CD4-positive, alpha-beta T cell treated with Interferon alpha-2 for 1 hour (primary cell): ENCODE measurements at places on chromosomes 1 and 21.

- DNase-seq: no peak
These were observed 40.1 kb upstream of the SLC5A9 start for GRCh38 chr1:48182439-48182838.

DNA sequence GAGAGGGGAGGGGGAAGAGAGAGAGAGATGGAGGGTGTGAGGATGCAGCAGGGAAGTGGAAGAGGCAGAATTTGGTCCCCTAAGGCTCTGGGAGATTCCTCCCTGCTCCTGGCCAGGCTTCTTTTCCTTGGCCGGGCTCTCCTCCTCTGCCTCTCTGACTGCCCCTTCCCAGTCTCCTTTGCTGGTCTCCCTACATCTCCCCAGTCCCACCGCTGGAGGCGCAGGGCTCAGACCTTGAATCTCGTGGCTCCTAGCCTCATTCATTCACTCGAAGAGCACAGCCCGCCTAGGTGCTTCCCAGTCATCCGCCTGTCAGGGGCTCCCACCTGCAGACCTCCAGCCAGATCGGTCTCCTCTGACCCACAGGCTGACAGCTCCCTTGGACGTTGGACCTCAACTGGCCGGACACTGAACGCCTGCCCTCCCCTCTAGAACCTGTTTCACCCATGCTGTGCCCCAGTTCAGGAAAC lies 76.5 kb downstream of the VWA5B1 start:
- DNase-seq: no peak

GRCh38 chr1:172086137-172086536 lies 244.8 kb downstream of the DNM3 start:
- no peak for DNase-seq

GRCh38 chr1:240128366-240128765 lies 36.7 kb downstream of the FMN2 start:
- no peak for DNase-seq

GRCh38 chr1:22676916-22677583 lies 24.0 kb downstream of the C1QB start:
- DNase-seq: no peak

DNA sequence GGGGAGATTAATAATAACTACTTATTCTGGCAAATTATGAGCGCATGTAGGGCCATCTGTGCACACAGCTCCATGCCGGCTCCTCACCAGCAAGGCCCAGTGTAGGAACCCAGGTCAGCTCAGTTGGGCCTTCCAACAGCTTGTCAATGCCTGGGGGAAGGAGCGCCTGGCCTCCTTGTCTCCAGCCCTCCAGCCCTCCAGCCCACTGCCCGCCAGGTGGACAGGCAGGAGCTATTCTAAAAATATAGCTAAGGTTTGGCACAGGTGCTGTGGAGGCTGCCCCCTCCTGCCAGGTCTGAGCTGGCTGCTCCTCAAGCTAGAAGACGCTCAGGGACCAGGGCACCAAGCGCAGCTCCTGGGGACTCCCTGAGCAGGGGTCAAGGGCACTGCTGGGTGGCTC lies 85.7 kb downstream of the GRIK3 start:
- no peak for DNase-seq

- no peak for DNase-seq
These were observed 30.1 kb downstream of the ATF3 start for GRCh38 chr1:212638492-212639151.

DNA sequence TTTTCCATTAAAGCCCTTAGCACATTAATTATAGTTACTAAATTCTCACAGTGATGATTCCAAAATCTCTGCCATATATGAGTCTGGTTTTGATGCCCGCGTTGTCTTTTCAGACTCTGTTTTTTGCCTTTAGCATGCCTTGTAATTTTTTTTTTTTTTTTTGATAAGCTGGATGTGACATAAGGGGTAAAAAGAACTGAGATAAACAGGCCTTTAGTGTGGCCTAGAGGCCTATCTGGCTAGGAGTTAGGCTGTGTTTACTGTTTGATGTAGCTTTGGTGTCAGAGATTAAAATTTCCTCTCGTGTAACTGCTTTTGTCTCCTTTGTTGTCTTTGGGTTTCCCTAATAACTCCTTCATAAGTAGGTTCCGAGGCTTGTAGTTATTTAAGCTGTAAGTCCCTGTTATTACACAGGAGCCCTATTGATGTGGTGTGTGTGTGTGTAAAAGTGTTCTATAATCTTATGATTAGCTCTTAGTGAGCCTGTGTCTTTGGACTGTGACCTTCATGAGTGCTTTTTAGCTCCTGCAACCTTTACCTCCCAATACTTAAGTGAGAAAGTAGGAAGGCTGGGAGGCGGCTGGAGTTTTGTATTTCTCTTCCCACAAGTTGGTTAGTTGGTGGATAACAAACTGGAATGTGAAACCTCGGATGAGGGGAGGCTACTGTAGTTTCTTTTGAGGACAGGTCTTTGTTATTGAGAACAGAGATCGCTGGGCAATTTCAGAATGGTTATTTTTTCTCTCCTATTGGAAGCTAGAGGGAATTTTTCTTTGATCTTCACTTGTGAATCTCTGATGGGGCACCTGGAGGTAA lies 19.3 kb downstream of the HS2ST1 start:
- peak; percentile 9 for DNase-seq

- DNase-seq: no peak
These were observed 119.6 kb downstream of the ATF6 start for GRCh38 chr1:161885759-161886158.

DNA sequence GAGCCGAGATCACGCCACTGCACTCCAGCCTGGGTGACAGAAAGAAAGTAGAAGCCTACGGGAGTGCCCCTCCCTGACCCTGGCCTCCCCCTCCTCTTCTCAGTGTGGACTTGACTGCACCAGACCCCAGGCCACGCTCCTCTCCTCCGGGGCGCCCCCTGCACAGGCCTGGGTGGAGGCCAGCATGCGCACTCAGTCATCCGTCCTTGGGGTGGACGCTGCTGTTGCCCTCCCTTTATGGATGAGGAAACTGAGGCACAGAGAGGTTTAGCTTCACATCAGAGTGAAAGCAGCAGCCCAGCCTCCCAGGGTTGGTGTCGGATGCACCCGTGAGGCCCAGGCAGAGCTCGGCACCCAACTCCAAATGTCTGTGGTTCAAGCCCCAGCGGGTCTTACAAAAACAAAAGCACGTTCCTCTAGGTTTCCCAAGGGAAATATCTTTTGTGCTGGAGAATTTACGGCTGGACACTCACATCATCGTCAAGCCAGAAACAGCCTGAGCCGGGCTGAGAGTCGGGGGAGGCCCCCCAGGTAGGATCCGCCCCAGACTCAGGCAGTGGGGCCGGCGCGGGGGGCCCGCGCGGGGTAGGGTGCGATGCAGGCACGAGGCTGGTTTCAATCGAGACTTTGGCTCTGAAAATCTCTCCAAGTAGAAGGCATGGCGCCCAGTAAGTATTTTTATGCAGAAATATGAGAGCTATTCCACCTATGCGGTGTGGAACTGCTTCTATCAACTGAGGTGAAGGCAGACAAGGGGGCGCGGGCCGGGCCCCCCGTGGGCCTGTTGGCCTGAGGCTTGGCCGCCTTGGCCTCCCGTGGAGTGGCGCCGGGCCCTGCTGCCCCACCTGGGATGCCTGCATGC lies 36.6 kb downstream of the MORN1 start:
- no peak for DNase-seq

GRCh38 chr1:45327644-45328515 lies 1.2 kb downstream of the HPDL start:
- DNase-seq: no peak

- no peak for DNase-seq
These were observed 9.7 kb upstream of the RUNX3 start for GRCh38 chr1:24939675-24940193.

- DNase-seq: no peak
These were observed 23.1 kb downstream of the USP24 start for GRCh38 chr1:55192093-55192492.

DNA sequence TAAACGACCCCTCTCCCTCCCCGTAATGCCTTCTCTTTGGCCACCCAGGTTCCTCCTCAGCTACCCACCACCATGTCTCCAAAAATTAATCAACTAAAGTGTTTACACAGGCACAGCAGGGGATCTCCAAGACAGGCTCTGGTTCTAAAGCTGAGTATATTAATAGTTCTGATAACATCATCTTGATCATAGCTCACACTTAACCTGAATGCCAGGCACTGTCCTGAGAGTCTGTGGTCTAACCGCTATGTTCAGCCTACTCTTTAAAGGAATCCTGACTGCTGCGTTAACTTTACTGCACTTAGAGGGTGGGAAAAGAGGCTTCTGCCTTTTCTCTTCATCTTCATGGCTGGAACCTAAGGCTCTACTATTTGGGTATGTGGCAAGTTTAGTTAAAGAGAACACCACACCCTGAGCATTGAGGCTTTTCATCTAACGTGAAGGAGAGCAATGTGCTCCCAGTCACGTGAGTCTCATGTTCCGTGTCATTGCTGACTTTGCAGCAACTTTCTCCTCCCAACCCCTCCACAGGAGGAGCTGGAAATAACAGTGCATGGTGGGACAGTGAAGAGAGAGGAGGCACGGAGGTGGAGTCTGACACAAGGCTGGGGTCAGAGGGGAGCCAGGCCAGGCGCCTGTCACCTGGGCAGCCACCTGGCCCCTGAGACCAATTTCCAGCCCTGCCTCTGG lies 86.4 kb downstream of the FAM78B start:
- no peak for DNase-seq

DNA sequence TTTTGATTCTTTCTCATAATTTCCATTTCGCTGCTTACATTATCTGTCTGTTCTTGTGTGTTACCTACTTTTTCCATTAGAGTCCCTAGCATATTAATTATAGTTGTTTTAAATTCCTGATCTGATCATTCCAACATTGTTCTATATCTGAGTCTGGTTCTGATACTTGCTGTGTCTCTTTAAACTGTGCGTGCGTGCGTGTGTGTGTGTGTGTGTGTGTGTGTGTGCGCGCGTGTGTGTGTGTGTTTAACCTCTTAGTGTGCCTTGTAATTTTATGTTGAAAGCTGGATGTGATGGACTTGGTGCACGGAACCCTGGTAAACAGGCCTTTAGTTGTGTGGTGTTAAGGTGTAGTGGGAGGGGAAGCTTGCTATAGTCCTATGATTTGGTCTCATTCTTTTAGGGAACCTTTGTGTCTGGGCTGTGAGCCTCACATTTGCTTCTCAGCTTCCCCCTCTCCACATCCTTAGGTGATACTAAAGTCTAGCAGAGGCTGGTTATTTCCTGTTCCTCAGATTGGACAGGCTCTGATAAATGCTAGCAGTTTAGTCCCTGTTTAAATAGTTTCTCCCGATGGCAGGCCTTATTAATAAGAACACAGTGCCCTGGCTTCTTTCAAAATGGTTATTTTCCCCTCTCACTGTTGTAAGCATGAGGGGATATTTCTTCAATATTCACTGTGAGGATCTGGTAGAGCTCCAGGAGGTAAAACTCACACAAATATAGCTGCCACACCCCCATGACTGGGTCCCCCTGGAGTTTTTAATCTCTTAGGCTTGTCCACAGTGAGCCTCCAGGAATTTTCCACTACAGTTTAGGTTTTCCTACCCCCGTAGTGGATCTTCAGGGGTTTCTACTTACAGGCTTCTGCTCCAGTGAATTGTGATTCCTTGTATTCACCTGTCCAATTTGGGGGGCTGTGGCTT lies 118.3 kb downstream of the GALNT2 start:
- DNase-seq: no peak

DNA sequence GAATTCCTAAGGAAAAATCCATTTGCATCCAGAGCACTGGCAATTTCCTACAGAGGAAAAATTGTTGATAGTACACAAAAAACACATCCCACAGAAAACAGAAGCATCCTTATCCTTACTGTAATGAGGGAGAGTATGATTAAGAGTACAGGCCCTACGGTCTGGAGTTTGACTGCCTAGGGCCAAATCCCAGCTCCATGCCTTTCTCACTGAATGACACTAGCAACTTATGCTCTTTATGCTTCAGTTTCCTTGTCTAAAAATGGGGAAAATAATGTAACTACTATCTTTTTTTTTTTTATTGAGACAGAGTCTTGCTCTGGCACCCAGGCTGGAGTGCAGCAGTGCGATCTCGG lies 27.8 kb upstream of the CEP350 start:
- DNase-seq: no peak

DNA sequence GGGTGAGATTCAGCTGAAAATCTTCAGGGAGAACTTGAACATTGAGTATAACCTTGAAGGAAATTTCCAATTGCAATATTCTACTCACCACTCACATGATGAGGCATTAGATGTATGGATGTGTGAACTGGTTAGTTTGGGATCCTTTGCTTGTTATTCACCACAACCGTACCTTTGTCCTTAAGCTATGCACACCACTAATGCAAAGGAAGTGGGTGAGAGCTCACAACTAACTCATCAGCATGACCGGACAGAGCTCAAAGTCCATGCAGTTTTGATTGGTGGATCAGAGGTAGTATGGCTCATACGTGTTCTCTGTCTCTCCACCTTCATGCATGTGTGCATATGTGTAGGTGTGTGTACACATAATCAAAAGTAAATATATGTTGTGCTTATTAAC lies 43.5 kb upstream of the MROH9 start:
- no peak for DNase-seq

DNA sequence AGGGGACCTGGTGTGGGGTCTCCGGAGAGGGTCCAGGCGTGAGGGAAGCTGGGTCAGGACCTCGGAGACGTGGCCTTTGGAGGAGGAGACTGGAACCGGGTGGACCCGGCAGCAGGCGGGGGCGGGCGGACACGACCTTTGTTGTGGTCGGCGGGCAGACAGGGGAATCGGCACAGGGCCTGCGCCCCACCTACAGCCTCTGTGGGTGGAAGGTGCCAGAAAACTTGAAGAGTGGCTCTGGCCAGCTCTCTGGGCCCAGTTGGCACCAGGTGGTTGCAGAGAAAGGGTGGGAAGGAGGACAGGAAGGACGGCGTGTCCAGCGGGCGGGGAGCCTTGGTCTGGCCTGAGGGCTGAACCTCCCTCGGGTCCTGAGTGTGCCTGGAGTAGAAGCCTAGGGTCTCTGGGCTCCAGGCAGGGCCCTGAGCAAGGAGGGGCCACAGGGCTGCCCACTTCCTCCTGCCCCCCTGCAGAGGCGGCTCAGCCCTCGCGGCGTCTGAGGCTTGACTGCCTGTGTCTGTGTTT lies 7.7 kb upstream of the TTLL10 start:
- no peak for DNase-seq

DNA sequence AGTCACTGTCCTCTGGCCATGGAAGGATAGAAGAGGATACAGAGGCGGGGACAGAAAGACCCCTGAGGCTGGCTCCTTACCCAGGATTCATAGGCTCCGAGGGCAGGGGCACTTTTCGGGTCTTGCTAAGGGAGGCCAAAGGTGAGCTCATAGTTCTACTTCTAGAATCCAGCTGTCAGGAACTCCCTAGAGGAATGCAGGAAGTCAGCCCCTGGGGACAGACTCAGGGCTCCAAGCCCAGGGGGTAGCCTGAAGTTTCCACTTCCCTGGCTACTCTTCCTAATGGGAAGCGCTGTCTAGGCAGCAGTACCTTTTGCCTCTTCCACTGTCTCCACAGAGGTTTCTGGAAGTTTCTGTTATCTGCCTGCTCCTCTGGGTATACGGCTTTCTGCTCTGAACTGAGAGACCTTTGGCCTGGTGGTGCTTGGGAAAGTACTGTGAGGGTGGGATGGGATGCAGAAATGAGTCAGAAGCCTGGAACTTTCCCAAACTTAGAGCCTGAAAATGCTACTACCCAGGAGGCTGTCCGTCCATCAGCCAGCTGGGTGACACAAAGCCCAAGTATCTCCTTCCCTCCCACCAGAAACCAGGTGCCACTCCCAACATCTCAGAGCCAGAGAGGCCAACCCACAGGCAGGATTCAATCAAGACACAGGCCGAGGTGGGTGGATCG lies 3.6 kb downstream of the UBXN11 start:
- DNase-seq: no peak

GRCh38 chr1:79043506-79043905 lies 37.0 kb upstream of the ADGRL4 start:
- DNase-seq: no peak
